ENCODE measurements at places on chromosomes 6 and 20.

GRCh38 chr20:33821270-33821836 is 10.2 kb downstream of the CHMP4B start:
- DNase-seq = no peak

DNA sequence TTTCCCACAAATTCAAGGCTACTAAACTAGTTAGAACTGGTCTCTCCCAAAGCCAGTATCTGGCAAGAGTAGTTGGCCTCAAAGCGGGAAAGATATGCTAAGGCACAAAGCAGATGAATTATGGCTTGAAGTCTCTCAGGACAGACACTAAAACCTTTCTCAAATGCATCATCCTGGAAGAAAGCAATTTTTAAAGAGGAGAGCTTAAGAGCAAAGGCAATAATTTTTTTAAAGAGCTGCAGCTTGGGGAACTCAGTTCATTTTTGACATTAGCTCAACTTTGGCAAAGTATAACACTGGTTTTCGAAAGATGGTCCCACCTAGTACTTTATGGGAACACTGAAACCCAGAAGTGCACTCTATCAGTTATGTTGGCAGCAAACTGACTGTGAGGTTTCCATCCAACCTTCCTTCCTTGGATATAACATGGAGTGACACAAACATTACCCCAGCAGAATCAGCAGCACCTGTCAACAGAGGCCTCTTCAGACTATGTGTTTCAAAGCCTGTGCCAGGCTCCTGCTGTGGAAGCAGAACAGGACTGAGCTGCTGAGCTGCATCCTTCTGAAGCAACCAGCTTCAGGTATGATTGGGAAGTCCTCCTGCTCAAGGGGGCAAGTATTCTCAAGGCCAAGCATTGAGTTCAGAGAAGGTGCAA is 852.3 kb upstream of the HS3ST5 start:
- DNase-seq = no peak

DNA sequence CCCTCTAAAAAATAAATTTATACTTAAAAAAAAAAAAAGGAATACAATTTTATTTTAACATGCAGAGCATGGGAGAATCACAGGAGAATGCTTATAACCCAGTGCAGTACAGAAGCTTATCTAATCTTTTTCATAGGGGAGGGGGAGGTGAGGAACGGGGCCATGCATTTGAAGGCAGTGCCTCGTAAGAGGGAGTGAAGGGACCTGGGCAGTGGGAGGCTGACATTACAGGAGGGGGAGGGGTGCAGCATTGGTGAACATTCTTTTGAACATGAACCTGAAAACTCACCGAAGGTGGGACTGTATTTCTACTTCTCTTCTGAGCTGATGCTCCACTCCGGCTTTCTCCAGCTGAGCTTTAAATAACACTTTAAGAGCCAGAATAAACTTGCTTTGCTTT is 9.3 kb downstream of the AURKA start:
- no peak for DNase-seq

GRCh38 chr20:60272790-60273189 is 314.6 kb downstream of the CDH26 start:
- DNase-seq = no peak

DNA sequence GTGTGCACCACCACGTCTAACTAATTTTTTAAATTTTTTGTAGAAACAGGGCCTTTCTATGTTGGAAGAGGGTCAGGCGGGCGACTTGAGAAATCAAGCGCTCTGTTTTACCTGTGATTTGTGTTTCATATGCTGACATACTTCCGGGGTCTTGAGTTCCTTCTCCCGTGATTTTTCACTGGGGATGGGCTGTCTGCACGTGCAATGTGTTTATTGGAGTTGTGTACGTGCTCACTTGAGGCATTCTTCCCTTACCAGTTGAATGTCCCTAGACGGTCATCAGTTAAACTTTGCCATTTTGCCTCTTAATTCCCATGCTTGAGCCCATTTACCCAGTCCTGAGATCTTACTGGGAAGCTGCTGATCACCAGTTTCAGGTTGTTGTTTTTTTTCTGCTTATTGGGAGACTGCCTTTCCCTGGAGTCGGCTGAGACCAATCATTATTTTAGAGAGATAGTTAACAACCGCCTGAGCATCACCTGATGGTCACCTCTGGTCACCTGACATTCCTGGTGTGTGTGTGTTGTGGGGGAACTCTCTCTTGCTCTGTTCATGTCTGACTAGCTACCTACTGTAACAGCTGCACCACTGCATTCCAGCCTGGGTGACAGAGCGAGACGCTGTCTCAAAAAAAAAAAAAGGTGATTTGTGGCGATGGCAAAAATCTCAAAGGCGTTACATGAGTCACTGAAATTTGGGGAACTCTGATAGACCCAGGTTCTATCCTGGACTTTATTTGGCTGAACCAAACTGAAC is 34.8 kb upstream of the NCOA3 start:
- DNase-seq = no peak

DNA sequence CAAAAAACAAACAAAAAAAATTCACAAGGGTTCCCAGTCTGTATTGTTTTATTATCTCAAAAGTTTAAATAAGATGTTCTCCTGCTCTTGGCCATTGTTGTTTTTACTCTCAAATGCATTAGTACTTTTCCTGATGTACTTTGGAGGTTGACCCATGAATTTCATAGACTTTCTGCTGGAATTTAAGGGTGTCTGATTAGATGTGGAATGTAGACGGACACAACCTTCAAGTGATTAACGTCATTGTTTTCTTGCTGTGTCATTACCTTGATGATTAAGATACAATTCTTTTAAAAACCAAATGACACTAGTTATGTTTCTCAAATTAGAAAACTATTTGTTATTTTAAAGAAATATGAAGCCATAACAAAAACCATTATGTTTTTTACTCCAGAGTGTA is 421.4 kb upstream of the RUNX2 start:
- DNase-seq = no peak

DNA sequence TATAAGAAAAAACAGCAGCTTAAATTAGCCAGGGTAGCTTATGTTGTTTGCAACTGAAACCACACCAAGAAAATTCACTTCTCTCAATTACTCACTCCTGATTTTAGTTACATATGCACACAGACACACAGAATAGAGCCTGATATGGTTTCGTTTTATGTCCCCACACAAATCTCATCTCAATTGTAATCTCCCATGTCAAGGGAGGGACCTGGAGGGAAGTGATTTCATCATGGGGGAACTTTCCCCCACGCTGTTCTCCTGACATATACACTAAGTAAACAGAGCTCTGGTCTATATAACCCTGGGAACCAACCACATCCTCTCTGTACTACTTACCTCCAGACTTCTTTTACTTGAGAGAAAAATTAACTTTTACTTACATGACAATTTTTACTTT is 9.8 kb downstream of the OR12D1 start:
- DNase-seq = no peak

DNA sequence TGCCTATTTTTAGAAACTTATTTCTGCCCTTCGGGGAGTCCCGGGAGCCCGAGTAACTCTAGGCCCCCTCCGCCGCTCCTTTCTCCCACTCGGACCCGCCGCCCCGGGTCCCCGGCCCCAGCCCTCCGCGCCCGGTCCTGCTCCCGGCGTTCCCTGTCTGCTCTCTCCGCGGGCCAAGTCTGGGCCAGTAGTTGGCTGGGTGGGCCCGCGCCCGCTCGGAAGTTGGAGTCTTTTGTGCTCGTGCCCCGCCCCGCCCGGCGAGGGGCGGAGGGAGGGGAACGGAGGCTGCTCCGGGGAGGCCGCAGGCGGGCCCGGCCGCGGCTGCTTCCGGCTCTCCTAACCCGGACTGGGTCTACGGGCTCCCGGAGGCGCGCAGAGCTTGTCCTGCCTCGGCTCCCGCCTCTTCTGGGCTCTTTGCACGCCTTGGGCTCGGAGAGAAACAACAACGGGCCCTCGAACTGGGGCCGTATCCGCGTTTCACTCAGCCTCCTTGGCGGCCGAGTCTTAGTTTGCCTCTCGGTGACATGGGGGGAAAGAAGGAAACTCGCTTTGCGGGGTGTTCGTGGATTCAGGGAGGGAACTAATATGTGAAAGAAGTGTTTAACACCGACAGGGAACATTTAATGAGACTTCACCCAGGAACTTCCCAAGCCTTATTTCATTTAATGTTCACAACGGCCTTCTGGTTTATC is 657 bp downstream of the RALY start:
- peak; percentile 69 for DNase-seq

DNA sequence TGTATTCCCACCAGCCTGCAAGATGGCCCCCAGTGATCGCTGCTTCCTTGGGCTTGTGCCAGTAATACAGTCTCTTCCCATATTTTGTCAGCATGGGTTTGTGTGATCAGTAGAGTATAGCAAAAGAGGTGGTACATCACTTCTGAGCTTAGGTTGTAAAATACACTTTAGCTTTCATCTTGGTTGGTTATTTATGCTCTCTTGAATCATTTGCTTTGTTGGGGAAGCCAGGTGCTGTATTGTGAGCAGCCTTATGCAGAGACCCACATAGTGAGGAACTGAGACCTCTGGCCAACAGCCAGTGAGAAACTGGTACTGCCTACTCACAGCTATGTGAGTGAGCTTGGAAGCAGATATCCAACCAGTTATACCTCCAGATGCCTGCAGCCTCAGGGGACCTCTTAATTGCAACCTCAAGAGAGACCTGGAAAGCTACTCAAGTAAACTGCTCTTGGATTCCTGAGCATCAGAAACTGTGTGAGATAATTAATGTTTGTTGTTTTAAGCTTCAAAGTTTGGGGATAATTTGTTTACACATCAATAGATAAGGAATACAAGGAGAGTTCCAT is 229.3 kb downstream of the FARS2 start:
- no peak for DNase-seq

DNA sequence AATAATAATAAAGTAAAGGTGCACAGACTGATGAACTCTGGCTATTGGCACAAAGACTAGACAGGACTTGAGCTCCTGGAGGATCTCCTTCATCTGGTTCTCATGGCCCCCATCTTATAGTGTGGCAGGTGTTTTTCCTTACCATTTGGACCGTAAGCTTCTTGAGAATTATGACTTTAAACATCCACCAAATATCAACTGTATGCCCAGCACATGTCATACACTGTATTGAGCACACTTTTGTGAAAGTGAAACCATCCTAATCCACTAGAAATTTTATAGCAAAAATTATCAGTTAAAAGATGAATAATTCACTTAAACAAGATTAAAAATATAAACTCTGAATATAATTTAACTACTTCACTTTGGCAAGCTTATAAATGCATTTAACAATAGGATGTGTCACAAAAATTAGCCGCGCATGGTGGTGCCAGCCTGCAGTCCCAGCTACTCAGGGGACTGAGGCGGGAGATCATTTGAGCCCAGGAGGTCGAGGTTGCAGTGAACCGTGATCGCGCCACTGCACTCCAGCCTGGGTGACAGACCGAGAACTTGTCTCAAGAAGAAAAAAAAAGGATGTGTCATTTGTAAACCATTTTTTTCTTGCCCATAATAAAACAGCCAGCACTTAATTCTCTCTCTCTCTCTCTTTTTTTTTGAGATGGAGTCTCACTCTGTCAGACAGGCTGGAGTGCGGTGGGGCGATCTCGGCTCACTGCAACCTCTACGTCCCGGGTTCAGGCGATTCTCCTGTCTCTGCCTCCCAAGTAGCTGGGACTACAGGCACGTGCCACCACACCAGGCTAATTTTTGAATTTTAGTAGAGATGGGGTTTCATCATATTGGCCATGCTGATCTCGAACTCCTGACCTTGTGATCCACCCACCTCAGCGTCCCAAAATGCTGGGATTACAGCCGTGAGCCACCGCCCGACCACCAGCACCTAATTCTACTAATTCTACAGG is 9.1 kb downstream of the HIVEP2 start:
- DNase-seq = no peak

GRCh38 chr6:50091641-50092040 is 41.9 kb upstream of the DEFB112 start:
- no peak for DNase-seq

- DNase-seq = no peak
Measured at GRCh38 chr6:77466055-77466450, 2.8 kb upstream of the HTR1B start.

GRCh38 chr20:37630166-37630565 is 63.7 kb upstream of the CTNNBL1 start:
- DNase-seq = no peak

DNA sequence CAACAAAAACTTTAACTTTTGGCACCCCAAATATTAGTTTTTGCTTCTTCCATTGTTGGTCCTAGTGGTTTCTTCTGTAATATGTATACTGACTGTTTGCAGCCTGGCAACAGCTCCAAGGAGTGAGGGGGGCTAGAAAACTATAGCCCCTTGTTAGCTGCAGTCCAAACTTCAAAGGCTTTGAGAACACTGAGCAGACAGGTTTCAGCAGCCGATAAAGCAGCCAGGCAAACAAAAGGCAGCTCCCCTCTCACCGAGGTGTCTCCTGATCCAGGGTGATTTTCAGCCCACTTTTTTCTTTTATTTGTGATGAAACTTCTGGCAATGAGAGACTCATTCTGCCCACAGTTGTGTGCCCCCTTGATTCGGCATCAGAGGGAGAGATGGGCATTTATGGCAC is 80.7 kb downstream of the OLIG3 start:
- DNase-seq = no peak

DNA sequence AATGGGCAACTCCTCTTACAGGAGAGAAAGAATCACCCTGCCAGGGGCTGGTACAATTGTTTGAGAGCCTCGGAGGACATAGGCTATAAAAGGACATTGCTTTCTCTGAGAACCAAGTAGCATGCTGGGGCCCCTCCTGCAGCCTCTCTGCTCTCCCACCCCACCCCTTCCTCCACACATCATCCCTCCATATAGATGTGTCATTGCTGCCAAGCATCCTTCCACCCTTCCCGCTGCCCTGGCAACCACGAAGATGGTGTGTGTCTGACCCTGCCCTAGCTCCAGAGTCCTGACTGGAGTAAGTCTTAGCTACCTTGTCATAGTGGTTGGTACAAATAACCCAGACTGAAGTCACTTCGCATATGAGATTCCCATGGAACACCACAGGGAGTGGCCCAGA is 129.7 kb downstream of the SNX5 start:
- no peak for DNase-seq

DNA sequence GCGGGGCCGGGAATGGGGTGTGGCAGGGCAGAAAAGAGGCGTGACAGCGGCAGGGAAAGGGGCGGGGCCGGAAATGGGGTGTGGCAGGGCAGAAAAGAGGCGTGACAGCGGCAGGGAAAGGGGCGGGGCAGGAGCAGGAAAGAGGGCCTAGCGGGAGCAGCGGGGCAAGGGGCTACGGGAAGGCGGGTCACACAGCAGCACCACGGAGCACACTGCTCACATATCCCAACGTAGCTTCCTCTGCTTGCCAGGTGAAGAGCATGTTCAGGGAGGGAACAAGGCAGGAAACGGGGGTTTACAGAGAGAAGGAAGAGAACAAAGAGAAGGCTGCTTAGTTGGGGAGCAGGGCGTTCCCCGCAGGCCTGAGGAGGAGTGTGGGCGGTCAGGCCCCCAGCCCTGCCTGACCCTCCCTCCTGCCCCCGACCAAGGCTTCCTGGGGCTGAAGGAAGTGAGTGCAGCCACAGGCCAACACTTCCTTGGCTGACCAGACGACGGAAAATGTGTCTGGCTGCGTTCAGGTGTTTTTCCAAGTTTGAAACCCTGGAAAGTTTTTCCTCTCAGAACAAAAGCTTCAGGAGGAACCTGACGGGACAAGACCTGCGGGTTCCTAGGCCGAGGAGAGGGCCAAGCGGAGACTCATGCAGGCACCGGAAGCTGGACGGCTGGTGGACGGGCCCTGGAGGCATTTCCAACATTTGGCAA is 13.8 kb downstream of the UCKL1 start:
- DNase-seq = no peak

- peak; percentile 44 for DNase-seq
Measured at GRCh38 chr6:17580518-17581048, 19.5 kb upstream of the FAM8A1 start.
